ENCODE measurements at places on chromosomes 11 and 22.

DNA sequence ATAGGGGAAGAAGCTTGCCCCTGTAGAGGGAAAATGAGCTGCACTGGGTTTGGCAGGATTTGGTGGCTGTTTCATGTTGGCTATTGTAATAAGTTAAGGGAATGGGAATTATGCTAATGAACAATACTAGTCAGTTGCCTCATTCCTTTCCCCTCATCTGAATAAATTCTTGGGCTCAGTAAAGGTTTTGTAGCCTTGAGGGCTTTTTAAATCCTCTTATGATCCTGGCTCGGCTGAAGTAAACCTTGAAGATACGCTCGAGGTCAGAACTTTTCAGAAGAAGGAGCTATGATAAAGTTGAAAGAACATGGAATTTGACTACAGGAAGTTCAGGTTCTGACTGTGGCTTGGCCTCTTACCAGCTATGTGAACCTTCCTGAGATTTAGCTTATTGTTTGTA lies 448.7 kb downstream of the RAB38 start:
- DNase-seq = no peak

GRCh38 chr11:15307619-15308024 lies 192.9 kb downstream of the INSC start:
- no peak for DNase-seq

DNA sequence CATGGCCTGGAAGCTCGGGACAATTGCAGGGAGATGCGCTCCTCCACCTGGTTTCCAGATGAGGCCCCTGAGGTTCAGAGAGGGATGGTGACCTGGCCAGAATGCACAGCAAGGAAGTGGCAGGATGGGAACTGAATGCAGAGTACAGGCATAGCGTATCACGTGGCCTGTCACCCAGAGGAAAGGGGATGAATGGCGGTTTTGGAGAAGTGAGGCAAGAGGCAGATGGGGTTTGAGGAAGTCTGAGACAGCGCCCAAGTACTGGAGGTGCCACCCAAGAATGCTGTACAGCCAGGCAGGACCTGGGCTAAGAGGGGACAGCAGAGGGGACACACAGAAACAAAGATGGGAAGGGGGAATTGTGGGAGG lies 4.9 kb downstream of the RAB3IL1 start:
- DNase-seq = no peak

- DNase-seq = no peak
These were observed 40.4 kb upstream of the TP53AIP1 start for GRCh38 chr11:128983023-128983422.

GRCh38 chr11:12134236-12134585 lies 23.8 kb downstream of the MICAL2 start:
- no peak for DNase-seq

DNA sequence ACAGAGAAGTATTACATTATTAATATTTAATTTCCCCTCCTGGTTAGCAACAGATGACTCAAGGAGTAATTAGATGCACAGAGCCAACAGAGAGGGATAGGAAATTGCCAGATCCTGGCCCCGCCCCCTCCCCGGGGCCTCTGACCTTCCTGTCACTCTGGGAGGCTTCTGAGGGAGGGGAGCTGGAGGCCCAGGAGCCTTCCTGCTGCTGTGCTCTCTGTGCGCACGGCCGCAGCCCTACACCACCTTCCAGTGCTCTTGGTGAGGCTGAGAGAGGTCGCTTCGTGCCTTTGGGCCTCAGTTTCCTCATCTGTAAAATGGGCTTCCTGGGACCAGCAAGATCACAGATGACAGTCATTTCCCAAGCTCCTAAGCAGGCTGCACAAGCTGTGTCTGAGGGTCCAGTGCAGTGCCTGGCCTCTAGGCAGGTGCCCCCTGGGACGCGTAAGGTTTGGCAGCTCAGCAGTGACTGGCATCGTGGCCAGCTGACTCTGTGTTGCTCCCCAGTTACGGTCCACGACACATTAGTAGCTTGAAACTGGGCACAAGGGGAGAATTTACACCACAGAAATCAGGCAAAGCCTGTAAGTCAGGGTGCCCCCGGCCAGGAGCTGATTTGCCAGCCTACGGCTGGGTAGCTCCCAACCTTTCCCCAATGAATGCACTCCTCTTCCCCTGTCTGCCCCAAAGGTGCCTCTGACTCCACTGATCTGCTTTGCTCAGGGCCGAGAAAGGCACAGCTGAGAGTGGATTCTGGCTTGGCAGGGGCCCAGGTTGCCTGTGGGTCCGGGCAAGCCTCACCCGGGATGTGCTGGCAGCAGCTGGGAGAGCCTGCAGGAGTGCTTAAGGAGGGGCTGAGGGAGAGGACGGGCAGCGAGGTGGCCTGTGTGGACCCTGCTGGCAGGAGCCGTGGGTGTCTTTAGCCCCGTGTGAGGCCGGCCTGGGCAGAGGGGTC lies 2.3 kb downstream of the ADORA2A start:
- peak; percentile 44 for DNase-seq

- DNase-seq = no peak
These were observed 54.1 kb downstream of the CHRDL2 start for GRCh38 chr11:74677131-74677530.

GRCh38 chr11:28089378-28089777 lies 18.6 kb downstream of the KIF18A start:
- peak; percentile 54 for DNase-seq

All from ELR (cell line).